ENCODE measurements at places on chromosomes 5 and 9.

DNA sequence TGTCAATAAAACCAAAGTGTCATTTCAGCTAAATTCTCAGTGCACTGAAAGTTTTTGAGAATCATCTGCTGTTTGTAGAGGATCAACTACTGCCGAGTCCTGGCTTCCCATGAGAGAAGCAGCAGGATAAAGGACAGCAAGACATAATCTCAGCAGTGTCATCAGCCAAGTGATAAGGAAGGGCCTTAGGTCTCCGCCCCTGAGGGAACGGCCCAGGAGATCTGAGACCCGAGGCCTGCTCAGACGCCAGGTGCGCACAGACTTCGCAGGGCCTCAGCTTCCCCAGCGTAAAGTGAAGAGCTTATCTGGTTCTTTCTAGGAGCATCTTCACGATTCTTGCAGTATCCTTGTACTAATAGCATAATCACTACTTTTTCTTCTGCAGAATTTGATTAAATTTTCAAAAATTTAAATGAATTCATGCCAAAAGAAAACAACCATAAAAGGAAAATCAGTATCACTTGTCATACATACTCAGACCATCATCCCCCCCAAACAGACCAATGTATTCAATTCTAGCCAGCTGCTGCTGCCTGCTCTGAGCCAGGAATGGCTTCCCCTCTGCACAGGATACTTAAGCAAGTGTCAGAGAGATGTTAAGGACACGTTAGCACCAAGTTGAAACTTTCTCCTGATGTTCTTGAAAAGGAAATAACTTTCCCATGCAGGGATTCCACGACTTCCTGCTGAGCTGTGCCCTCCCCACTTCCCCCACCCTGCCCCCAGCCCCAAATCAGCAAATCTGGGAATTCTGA lies 2.2 kb downstream of the GFPT2 start:
- H3K4me1 ChIP-seq: no peaks in the 10 kb centered on the region
- H3K27ac ChIP-seq: no peak overlapping the region
- H3K4me3 ChIP-seq: no peak overlapping the region
- no peaks in the 10 kb centered on the region for H3K27me3 ChIP-seq
- H3K36me3 ChIP-seq: no peaks in the 10 kb centered on the region
- DNase-seq: no peak

DNA sequence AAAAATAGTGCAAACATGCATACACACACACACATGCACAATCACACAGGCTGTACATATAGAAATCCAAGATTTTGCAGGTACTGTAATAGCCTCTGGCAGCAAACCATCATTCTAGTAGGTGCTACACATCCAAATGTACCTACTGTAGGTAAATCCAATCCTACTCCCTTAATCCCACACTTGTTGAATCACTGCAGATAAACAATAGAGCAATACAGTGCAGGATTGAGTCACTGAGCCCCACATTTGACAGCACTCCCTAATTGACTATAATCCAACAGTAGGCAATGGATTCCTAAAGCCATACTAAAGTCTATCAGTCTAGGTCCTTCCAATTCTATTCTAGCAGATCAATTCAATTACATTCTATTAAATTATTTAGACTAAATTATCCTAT lies 1640.5 kb upstream of the CDH9 start:
- no peaks in the 10 kb centered on the region for H3K36me3 ChIP-seq
- H3K4me1 ChIP-seq: no peaks in the 10 kb centered on the region
- no peak for DNase-seq
- no peak overlapping the region for H3K27ac ChIP-seq
- no peaks in the 10 kb centered on the region for H3K27me3 ChIP-seq

DNA sequence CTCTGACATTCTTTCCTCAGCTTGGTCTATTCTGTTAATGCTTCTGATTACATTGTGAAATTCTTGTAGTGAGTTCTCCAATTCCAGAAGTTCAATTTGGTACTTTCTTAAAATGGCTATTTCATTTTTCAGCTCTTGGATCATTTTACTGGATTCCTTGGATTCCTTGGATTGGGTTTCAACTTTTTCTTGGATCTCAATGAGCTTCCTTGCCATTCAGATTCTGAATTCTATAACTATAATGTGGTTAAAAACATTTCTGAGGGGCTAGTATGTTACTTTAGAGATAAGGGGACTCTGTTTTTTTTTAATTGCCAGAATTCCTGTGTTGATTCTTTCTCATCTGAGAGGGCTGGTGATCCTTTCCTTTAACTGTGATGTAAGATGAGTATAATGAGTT lies 136.4 kb downstream of the MCTP1 start:
- no peaks in the 10 kb centered on the region for H3K27me3 ChIP-seq
- no peak for DNase-seq
- no peaks in the 10 kb centered on the region for H3K4me1 ChIP-seq
- no peaks in the 10 kb centered on the region for H3K36me3 ChIP-seq
- H3K27ac ChIP-seq: no peak overlapping the region
- H3K4me3 ChIP-seq: no peak overlapping the region

- DNase-seq: no peak
- no peak overlapping the region for H3K4me3 ChIP-seq
- H3K36me3 ChIP-seq: no peaks in the 10 kb centered on the region
- no peaks in the 10 kb centered on the region for H3K27me3 ChIP-seq
These were observed 18.8 kb downstream of the SLC1A1 start for GRCh38 chr9:4508907-4509589.

DNA sequence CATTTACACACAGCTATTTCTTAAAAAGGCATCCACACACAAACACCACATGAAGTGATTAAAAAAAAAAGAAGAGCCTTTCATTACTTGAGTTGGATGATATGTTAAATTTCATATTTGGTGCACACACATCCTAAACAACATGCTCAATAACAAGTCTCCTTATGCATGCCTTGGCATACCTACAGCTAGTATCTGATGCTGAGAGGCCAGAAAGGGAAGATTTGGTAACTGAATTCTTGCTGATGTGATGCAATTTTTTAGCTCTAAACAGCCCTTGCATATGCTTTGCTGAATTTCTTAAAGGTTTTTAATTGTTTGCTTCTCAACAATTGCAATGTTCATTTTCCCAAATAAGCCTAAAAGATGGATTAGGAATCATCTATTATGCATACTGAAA lies 338.8 kb downstream of the ARL15 start:
- no peaks in the 10 kb centered on the region for H3K36me3 ChIP-seq
- H3K27me3 ChIP-seq: no peaks in the 10 kb centered on the region
- DNase-seq: no peak
- H3K27ac ChIP-seq: no peak overlapping the region
- no peaks in the 10 kb centered on the region for H3K4me1 ChIP-seq

DNA sequence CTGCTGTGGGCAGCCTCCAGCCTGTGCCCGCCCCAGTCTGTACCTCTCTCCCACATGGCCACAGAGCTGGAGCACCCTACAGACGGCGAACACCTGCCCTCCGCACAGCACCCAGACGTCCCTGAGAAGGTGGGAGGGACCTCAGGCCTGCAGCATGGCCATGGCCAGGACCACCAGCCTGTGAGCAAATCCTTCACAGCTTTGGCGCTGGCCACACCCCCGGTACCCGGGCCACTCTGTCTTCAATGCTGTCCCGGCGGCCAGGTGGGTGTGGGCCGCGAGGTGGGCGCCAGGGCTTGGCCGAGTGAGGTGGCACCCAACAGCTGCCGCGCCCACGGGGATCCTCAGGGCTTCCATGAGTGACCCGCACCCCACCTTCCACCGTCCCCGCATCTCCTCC lies 18.7 kb downstream of the NOTCH1 start:
- H3K27me3 ChIP-seq: no peaks in the 10 kb centered on the region
- H3K27ac ChIP-seq: no peak overlapping the region
- H3K36me3 ChIP-seq: no peaks in the 10 kb centered on the region
- DNase-seq: no peak
- H3K4me3 ChIP-seq: no peak overlapping the region

DNA sequence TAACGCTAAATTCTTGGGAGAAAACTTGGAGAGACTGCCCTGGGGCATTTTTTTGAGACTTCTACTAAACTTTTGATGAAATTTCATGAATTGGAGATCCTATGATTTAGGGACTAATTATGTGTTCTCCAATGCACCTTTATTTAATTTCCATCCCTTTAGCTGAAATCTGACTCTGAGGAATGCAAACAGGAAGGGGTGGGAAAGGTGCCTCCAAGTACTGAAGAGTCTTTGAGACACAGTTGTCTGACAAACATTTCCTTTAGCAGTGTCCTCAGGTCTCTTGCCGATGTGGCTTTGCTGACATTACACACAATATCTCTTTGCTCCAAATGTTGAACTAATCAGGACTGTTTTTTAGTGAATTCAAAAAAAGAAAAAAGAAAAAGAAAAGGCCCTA lies 76.9 kb downstream of the LIX1 start:
- no peaks in the 10 kb centered on the region for H3K4me1 ChIP-seq
- peak; percentile 28 for DNase-seq
- H3K4me3 ChIP-seq: no peak overlapping the region
- H3K27ac ChIP-seq: no peak overlapping the region
- H3K36me3 ChIP-seq: no peaks in the 10 kb centered on the region

DNA sequence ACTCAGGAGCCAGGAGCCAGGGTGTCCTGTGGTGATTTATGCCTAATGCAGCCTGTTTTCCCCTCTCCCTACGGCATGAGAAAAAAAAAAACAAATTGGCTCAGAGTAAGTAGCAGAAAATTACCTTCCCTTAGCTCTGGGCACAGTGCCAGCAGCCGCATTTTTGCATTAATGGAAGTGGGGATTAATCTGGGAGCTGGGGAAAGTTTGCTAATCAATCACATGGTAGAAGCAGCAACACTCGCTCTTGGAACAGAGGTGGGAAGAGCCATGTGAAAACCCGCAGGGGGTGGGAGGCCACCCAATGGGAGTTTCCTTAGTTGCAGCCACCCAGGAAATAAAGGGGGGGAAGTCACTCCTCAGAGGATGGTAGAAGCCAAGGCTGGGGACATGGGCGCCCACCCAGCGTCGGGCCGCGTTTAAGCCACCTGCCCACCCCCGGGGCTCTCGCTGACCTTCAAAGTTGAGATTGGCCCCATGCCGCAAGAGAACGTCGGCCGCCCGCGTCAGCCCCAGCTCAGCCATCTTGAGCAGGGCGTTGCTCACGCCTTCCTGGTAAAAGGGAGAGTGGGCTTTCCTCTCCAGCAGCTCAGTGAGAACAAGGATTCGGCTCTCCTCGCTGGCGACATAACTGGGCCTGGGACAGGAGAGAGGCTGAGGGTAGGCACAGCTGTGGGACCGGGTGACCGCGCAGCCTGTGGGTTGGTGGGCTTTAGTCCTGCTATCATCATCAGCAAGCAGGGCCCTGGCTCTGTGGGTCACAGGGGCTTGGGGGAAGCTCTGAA lies 1.7 kb downstream of the ASB6 start:
- H3K27ac ChIP-seq: no peak overlapping the region
- H3K4me1 ChIP-seq: peaks cover 3% of the 10 kb centered on the region
- no peaks in the 10 kb centered on the region for H3K36me3 ChIP-seq
- peak overlapping the region; percentile 97 for H3K4me3 ChIP-seq

DNA sequence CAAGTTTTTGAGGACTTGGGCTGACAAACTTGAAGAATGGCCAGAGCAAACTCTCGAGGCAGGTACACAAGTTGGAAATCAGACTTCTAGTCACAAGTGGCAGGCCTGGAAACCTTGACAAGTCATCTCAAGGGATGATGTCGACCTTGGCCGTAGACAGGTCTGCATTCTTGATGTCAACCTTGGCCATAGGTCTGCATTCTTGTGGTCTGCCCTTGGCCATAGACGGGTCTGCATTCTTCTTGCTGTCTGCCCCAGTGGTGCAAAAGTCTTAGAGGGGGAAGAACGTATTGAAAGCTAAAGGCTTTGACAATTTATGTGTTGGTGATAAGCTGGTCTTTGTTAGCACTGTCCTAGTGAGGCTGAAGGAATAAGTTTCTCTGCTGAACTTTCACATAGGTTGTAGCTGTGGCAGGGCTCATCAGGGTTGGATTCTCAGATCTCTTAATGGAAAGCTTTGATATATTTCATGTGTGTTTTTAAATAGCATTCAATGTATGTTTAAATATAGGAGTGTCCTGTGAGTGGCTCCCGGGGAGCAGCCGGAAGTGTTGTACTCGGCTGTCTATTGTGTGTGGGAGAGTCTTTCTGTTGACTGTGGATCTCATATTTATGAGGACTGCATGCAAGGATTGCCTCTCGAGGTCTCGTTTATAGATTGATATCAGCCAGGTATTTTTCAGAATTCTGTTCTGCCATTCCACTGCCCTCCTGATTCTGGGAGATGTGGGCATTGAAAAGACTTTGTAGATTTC lies 27.0 kb downstream of the SUB1 start:
- no peaks in the 10 kb centered on the region for H3K27me3 ChIP-seq
- no peak overlapping the region for H3K27ac ChIP-seq
- DNase-seq: no peak
- H3K4me1 ChIP-seq: no peaks in the 10 kb centered on the region
- no peaks in the 10 kb centered on the region for H3K36me3 ChIP-seq
- H3K4me3 ChIP-seq: no peak overlapping the region

All from PC-3 (cell line).